ENCODE measurements at places on chromosomes 4 and X.
A peak's percentile ranks its signal among the peaks of the same experiment; 100 is the strongest.

- DNase-seq = no peak
These were observed 1930.5 kb upstream of the AGA start for GRCh38 chr4:179372746-179373145.

- DNase-seq = no peak
These were observed 187.1 kb downstream of the SHROOM3 start for GRCh38 chr4:76622126-76622525.

- DNase-seq = no peak
These were observed 50.6 kb downstream of the ENPEP start for GRCh38 chr4:110526589-110526988.

- no peak for DNase-seq
These were observed 23.5 kb downstream of the TMEM31 start for GRCh38 chrX:103734125-103734760.

DNA sequence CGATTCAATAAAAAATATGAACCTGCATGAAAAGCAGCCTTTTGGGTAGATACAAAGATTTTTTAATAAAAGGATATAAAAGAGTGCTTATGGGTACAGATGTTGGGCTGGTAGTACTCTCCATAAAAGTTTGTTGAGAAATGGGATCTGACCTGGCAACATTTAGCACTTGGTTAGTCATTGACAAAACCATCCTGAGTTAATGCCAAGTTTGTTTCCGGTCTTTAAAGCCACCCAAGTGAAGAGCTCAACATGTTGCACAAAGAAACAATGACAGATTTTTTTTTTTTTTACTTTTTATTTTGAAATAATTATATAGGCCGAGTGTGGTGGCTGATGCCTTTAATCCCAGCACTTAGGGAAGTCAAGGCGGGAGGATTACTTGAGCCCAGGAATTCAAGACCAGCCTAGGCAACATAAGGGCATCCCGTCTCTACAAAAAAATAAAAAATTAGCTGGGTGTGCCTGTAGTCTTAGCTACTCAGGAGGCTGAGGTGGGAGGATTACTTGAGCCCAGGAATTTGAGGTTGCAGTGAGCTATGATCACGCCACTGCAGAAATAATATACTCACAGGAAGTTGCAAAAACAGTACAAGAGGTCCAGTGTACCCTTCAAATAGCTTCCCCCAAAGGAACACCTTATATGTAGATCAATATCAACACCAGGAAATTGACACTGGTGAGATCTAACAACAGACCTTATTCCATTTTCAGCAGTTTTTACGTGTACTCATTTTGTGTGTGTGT lies 16.6 kb downstream of the CHST7 start:
- no peak for DNase-seq

DNA sequence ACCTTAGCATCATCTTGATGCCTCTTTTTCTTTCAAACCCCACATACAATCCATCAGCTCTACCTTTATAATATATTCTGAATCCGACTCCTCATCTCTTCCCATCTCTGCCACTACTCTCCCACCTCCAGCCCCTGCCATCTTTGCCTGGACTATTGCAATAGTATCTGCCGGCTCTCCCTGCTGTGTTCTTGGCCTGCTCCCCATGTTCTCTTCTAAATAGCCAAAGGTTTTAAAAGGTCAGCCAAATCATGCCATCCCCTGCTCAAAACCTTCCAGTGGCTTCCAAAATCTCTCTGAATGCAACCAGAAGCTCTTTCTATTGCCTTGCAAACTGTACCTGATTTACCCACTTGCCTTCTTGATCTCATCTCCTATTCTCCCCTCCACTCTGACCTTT lies 266.0 kb downstream of the PTTG2 start:
- DNase-seq = no peak

DNA sequence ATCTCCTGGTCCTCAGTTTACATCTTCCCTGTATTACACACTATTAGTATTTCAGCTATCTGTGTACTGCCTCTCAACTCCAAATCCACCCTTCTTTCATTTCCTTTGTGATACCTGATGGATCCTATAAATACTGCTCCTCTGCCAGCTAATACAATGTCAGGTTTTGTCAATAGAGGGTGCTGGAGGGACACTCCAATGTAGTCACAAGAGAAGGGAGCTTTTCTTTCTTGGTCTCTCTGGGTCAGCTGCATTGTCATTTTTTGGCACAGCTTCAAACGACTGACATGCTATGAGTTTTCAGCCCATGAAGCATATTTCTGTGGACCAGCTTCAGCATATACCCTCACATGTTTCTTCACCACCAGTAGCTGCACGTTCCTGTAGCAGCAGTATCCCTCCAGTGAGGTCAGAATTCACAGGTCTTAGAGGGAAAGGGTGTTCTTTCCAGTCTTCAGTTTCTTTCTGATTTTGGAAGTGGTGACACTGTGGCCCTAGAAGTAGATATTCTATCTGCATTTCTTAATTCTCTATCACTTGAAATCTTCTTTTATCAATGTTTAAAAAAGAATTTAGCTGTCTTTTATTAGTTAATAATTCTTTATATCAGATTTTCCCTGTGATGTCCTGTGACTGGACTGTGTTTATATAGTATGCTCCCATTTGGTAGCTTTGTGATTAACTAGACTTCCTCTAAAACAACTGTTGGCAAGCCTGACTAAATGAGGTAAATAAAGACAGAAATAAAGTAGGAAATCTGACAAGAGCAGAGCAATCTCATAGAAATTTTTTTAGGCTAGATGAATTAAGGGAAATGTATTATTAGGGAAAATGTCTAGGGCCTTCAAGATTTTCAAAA lies 60.6 kb downstream of the GABRA2 start:
- no peak for DNase-seq

- no peak for DNase-seq
These were observed 469.1 kb downstream of the GBA3 start for GRCh38 chr4:23161787-23162186.

- no peak for DNase-seq
These were observed 31.2 kb downstream of the SCARB2 start for GRCh38 chr4:76182463-76182862.

DNA sequence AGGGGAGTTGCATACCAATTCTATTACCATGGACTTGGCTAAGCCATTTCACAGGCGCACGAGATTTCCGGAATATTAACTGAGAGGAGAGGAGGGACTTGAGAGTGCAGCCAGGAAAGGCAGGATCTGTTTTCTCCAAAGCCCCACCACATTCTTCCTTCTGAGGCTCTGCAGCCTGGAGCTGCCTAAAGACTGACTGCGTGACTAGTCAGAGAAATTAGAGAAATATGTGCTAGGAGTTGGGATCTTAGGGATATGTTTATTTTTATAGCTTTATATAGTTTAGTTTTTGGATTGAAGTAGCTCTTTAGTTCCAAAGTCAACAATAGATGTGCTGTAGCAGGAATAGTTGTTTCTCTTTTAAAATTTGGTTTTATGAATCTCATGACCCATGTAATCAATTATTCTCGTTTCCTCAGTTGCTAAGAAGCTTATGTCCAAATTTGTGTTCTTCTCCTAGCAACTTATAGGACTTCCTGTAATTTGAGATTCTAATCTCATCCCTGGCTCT lies 300.1 kb upstream of the DDX53 start:
- no peak for DNase-seq

DNA sequence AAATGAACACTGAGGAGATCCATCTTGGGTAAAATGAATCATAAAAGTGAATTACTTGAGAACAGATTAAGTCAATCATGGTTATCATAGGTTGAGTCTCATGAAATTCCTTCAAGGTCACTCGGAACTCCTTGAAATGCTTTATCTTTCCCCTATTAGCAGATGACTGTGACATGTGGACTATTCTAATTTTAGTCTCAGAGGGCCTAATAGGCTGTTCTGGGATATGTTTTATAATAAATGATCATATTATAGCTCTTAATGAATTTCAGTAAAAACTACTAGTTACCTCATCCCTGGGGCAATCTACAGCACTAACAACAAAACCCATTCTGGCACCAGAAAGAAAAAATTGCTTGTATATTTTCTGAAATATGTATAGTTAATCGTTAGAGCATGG lies 44.7 kb downstream of the SPATA4 start:
- no peak for DNase-seq

GRCh38 chr4:126678618-126679017 lies 954.1 kb upstream of the INTU start:
- no peak for DNase-seq

GRCh38 chr4:17613761-17614415 lies 553 bp upstream of the MED28 start:
- DNase-seq = no peak

- DNase-seq = no peak
These were observed 1434.8 kb downstream of the RAPGEF2 start for GRCh38 chr4:160537681-160538080.

DNA sequence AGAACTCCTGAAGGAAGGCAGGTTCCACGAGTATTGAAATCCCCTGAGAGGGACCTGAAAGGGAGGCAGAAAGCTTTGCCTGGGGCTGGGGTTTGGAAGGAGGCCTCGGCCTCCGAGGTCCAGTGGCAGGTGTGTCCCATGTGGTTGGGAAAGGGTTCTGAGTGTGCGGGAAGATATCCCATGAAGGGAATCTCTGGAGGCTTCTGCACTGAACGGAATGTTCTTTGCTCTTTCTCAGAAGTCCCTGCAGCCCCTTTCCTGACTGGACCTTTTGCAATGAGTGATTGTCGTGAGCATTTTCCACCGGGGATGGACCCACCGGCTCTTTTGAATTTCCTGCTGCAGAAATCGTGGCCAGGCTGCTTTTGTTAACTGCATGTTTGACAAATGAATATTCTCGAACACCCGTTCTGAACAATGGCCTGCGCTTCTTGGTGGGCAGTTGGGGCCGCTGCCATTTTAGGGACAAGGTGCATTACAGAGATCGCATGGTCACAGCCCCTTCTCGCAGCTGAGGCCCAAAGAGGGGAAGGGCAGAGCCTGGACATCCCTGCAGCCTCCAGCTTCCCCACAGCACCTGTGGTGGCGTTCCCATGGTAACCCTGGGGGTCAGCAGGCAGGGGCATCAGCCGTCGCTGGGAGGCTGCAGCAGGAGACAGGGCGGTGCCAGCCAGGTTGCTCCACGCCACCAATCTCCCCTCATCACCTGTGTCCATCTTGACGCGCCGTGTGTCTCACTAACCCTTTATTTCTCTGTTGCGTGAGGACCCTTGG lies 18.3 kb upstream of the HTRA3 start:
- DNase-seq = no peak

- peak; percentile 18 for DNase-seq
These were observed 3.7 kb upstream of the GPR82 start for GRCh38 chrX:41720125-41720779.

DNA sequence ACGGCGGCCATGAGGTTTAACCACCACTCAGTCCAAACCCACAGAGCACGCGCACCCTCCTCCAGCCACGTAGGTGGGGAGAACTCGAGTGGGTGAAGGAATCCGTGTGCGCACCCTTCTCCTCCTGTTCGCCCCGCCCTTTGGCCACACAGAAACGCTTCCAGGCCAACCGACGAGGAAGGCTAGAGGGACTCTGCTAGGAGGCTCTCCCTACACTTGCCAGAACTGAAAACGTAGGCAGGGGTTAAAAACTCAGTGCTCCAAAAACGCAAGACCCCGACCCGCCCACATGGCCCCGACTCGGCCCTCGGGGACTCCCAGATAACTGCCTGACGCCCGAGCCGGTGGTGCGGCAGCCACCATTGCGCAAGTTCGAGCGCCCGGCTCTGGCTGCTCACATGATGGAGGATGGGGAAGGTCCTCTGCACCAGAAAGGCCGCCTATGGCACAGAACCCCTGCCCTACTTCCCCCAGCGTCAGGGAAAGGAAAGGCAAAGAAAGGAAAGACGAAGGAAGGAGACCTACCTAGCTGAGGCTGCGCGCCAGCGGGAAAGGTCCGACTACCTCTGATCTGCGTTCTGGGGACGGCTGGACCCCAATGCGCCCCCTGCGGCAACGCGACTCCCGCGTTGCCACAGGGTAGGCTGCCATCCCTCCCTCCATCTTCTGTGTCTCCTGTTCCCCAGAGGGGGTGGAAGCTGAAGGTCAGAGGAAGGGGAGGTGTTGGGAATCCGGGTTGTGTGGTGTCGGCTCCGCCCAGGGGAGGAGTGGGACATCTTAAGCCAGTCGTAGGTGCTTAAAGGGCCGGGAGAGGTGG lies 201.9 kb upstream of the AGTR2 start:
- no peak for DNase-seq

DNA sequence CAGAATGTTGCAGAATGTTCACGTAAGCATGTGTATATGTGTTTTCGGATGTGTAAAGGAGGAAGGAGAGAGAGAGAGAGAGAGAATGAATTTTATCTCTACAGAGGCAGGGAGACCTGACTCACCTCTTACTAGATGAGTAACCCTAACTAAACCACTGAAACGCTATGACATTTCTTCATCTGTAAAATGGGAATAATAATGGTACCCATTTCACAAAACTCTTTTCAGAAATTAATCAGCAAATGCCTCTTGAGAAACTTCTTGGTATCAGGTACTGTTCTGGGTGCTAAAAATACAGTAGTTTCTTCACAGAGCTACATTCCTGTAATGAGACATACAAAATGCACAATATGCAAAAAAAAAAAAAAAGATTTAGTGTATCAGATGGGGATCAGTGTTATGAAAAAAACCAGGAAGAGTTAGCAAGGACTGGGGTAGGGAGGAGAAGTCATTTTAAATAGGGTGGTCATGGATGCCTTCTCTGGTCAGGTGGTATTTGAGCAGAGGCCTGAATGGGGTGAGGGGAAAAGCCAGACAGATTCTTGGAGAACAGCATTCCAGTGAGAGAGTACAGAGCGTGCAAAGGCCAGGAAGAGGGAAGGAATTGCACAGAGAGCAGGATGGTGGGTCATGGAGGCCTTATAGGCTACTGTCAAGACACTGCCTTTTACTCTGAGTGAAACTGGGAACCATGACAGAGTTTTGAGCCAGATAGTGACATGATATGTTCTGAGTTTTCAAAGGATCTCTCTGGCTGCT lies 84.9 kb upstream of the SPANXB1 start:
- no peak for DNase-seq

- DNase-seq = no peak
These were observed 354.9 kb downstream of the CAMK2D start for GRCh38 chr4:113406723-113407016.

DNA sequence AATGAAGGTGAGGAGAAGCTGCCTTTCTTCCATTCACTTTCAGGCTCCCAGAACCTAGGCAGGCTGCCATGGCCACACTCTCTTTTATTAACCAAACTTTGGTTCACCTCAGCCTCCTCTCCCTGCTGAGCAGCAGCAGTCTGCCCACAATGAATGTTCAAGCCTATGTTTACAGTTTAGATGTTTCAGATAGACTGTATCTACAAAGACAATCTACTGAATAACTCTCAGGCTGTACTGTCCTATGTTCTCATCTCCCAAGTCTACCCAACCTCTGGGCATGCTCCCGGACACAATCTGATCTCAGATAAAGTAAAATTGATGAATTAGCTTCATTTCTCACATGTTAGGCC lies 59.2 kb upstream of the TMEM164 start:
- no peak for DNase-seq

Measured in stimulated activated CD8-positive, alpha-beta memory T cell treated with anti-CD3 and anti-CD28 coated beads, Interleukin-2, amount 100 ng/mL, for 1 hour (primary cell).